Posterior vena cava (tissue), 2 donors: ENCODE measurements at places on chromosomes 3 and 15. TPM values are rescaled to one million over a fixed set of nuclear protein-coding genes. Genes with fewer than 3 reads are reported as not detected.

DNA sequence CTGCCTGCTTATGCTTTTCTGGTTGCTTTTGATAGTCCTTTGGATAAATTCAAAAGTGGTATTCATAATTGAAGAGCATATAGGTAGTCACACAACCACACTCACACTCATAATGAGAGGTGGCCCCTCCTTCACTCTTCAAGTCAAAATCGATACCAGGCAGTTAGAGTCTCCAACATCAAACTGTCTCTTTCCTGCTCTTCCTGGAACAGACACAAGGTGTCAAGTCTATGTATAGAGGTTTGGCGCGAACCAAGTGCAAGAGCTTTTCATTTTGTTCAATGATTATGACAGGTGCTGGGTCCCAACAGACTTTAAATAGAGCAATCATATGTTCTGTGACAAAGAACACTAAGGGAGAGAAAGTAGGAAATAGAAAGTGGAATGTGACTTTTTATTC is 29.9 kb upstream of the RGMA start:
- DNase-seq = no peak

DNA sequence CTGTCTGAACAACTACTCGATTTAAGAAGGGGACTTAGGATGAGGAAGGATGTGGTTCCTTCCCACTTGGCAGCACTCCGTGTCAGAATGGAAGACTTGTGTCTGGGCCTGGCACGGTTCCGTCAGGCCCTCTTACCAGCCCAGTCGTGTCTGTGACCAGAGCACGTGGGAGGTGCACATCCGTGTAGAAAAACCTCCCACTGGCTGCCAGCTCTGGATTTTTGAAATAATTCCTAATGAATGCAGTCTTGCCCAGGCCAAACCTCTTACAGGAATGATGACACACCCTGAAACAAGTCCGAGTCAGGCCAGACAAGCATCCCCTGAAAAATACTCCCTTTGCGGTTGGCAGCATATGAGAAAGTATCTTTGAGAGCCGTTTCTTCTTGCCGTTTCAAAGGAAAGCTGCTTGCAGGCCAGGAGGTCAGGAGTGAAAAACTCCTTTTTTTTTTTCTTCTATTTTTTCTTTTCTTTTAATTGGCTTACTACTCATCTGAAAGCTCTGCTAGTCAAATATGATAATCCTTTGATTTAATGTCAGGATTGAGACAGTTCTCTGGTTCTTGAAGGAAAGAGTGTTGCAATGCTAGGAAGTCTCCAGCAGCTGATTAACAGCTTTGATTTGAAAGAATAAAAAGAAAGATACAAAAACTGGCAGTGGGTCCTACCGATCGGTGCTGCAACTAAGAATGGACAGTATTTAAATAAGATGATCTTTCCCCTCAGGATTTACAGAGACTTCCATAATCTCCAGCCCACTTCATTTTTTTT is 19.8 kb downstream of the IL1RAP start:
- DNase-seq = peak; percentile 93

DNA sequence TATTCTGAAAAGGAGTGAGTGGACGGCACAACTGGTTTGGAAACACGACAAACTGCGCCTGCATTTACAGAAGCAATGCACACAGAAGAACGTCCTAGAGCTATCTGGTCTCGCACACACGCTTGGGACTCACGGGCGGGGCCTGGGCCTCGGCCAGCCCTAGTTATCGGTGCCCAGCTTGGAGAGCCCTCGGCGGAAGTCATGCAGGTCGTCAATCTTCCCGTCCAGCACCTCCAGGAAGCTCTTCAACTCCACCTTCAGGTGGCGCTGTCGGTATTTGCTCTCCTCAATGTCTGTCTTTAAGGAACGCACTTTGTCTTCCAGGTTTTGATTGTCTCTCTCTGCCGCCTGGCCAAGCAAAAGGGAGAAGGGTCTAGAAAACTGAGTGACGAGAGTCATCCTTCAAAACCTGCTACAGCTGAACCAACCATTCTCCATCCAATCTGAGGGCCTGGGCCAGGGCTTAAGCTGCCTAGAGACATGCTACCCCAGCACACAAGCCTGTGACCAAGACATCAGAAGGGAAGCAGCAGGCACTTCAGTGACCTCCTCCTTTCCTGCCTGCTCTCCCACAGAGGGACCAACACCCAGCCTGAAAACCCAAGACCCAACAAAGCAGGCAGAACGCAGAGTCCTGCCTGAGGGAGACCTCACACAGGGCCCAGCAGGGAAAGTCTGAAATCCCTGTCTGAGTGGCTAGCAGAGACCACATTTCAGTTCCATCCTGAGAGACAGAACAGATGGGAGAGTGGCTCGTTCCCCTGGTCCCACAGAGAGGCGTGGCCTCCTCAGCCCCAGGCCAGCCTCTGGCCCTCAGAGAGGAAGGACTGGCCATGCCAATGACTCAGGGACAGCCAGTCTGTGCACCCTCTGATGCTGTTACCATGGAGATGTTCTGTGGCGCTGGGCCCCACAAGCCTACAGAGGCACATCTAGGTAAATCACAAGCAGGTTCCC is 40.4 kb downstream of the WHAMM start:
- DNase-seq = peak; percentile 87

- DNase-seq = no peak
Measured at GRCh38 chr15:76565366-76565765, 228.8 kb downstream of the ISL2 start.

DNA sequence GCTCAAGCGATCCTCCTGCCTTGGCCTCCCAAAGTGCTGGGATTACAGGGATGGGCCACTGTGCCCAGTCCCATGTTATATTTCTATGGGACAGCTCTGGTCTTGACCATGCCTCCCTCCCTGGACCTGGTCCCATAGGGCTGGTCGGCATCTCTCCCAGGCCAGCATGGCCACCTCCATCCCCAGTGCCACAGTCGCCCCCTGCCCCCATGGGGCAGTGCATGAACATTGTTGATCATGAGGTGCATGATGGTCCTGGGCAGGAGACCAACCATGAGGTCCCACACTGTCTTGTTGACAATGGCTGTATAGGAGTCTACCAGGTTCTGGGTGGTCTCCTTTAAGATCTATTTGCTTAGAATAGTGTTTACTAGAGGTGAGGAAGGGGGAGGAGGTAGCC is 6.5 kb downstream of the RPS17 start:
- DNase-seq = peak; percentile 12

GRCh38 chr3:135926664-135927063 is 38.9 kb upstream of the PPP2R3A start:
- no peak for DNase-seq

DNA sequence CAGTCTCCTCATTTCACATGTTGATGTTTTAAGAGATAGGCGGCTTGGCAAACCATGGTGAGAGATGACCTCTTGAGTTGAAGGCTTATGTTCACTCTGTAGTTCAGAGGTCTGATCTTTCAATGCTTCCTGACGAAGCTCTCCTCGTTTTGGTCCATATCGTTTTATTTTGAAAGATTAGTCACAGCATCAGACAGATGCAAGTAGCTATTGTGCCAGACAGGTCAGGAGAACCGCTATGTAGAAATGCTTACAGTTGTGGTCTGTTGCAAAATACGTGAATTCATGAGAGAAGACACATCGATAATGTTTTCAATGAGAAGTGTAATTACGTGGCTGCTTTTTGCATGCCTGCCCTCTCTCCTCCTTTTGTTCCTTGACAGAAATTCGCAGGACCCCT is 47.5 kb downstream of the CHL1 start:
- no peak for DNase-seq

Gene SELENOK
- total RNA-seq = 46.8 TPM

Gene SLC2A2
- total RNA-seq = not detected

Gene XYLB
- 4.5 TPM for total RNA-seq

Gene CLDN1
- 1.1 TPM for total RNA-seq

Gene SH3GL3
- 0.29 TPM for total RNA-seq

Gene CLSTN2
- total RNA-seq = 22.2 TPM
